ENCODE measurements at places on chromosomes 1 and 21.
A peak's percentile ranks its signal among the peaks of the same experiment; 100 is the strongest.

GRCh38 chr1:111399792-111400610 lies 27.5 kb downstream of the OVGP1 start:
- peak; percentile 58 for DNase-seq

DNA sequence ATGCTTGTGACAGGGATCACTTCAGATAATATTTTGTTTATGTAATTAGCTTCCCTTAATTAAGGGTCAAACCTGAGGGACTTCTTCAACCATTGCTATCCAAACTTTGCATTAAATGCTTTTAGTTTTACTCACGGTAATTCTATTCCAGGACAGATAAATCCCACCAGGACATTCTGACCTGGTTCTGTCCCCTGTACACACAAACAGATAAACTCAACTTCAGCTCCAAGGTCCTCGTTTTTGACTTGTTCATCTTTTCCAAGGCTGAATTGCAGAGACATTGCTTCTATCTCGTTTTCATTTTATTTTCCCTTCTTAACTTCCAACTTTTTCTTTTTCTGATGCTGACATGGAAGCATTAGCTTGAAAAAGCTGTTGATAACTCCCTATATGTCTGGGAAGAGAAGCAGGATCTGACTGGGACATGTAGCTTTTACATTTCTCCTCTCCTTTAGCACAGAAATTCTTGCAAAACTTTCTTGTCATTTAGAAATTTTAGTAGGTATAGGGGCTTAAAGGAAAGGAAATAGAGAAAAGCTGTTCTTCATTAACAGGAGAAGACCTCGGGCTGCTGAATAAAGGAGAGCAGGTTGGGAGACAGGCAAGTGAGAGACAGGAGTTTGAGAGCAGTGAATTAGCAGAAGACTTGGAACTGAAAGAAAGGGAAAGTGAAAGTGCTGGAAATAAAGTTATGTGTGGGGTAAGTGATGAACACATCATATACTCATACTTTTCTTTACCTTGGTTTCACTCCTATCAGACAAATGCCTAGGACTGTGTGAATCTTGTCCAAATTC lies 231.7 kb upstream of the B3GALT2 start:
- peak; percentile 75 for DNase-seq

DNA sequence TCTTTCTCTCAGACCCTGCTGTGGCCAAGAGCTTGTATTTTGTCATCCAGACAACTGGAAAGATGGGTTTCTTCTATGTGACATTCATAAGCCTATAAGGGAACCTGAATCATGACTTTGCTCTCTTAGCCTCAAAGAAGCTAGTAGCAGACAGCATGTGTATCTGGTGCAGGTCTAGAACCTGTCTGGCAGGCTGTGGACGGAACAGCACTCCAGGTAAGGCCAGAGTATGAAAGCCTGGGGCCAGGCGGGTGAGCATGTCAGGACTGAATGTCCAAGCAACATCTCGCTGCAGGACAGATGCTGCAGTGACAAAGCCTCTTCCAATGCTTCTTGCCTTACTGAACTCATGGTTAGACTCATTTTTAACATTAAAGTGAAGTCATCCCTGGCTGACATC lies 32.8 kb downstream of the AKNAD1 start:
- DNase-seq: no peak

GRCh38 chr1:117572546-117572945 lies 33.3 kb upstream of the TENT5C start:
- peak; percentile 29 for DNase-seq

DNA sequence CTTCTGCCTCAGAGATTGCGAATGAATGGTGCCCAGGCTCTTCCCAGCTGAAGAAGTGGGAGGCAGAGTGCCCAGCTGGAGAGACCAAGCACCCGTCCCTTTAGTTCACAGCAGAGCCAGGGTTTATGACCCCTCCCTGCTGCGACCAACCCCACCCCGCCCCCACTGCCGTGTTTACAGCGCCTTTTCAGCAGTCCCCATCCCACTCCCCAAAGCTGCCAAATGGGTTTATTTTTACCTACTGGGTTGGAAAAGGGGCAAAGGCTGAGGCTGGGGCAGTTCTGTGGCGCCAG lies 23.6 kb downstream of the DYRK3 start:
- DNase-seq: no peak

DNA sequence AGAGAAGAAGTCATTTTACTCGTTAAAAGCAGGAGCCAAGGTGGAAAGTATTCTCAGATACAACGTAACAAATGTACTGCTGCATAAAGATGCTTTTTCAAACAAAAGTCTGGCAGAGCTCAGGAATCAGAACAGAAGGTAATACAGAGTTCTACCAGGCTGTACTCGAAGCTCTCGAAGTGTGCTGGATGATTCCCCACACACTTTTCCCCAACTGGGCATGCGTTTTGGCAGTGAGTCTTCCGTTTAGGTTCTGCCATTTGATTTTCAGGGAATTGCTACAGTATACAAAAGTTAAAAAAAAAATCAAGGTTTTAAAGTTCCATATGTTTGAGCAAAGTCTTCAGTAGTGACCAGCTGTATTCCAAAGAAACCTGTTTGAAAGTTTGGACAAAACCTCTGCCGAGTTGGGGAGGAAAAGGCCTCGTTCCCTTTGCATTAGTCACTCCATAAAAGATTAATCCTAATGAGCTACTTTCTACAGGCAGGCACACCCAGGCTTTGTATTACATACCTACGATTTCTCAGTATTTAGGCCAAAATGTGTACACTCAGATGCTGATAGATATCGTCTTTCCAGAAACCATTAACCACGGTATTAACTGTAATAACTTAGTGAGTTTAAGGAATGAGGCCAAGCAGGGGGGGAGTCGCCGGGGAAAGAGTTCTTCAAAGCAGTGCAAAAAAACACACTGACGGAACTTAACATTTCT lies 477.1 kb downstream of the LMO4 start:
- DNase-seq: no peak

DNA sequence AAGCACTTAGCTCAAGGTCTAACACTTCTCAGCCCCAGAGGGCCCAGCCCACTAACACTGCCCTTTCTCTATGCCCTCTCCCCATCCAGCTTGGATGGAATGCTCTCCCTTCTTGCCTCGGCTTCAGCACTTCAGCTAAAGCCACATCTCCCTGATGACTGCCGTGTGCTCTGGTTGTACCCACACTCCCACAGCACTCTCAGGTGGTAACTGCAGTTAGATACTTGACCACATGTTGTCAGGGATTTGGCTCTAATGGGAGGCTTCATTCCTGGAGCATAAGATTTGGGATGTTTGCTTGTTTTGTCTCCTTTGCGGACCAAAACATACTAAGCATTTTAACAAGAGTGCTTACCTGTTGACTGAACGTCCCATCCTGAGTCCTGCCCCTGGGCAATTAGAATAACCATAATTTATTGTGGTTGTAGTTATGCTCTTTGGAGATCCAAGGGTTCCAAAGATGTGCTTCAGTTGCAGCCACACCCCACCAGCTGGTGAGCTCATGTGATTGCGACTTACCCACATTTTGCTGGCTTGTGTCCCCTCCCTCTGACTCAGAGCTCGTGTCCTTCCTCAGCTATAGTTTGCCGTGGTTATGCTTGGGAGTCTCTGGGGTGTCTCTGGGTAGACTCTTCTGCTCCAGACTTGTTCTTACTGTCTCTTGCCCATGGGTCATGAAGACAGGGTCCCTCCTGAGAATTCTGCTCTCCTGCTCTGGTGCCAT lies 7.7 kb upstream of the SLC26A9 start:
- DNase-seq: peak; percentile 76

DNA sequence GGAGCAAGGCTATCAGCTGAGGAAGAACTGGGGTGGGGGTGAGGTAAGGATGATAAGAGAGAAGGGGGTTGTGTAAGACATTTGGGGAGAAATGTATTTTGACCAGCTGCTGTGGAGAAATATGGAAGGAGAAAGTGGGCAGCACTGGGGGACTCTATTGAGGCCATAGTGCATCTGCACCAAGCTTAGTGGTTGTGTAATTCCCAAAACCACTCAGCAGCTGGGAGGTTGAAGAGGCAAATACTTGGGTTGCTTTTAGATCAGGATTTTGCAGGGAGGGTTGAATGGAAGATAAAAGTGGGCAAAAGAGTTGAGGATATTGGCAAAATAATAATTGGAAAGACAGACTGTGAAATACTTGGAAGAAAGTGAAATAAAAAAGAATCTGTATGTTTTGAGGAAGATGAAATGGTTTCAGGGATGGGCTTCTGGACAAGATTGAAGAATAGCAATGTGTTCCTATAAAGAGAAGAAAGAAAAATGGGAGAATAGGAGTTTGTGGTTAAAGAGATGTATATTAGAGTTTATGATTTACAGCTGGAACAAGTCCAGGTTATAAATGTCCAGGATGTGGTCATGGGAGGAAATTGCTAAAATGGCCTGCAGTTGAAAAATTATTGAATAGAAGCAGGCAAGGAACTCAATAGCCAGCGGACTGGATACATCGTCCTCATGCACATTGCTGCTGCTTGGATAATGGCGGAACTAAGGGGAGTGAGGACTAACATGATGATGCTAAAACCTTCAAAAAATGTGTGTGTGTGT lies 162.7 kb downstream of the DNM3 start:
- DNase-seq: no peak

DNA sequence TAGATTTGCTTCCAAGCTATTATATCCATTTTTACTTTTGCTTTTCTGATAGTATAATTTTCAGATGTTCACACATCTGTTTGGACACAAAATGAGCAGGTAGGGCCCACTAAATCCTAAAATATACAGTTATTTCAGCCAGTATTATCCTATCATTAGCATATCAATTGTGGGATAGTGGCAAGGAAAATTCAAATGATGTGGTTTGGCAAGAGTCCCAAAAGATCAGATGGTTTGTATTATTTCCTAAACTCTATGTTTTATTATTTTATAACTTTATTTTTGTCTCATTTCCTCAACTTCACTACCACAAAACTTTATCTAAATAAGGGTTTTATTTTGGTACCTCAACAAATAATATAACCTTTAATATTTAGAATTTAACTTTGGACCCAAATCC lies 1659.6 kb downstream of the NCAM2 start:
- no peak for DNase-seq

DNA sequence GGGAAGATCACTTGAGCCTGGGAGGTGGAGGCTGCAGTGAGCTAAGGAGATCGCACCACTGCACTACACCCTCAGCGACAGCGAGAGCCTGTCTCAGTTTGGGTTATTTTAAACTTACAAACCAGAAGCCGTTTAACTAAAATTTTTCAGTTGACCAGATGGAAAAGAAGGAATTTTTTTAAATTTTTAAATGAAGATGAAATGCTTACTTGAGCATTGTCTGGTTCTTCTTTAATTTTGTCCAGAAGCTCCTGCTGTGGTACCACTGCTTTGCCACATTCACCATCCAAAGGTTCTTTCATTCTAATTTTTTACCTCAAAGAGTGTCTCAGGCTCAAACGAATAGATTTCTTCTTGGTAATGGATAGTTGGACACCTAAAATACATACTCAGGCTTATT lies 1.4 kb downstream of the ZMYM6 start:
- no peak for DNase-seq

DNA sequence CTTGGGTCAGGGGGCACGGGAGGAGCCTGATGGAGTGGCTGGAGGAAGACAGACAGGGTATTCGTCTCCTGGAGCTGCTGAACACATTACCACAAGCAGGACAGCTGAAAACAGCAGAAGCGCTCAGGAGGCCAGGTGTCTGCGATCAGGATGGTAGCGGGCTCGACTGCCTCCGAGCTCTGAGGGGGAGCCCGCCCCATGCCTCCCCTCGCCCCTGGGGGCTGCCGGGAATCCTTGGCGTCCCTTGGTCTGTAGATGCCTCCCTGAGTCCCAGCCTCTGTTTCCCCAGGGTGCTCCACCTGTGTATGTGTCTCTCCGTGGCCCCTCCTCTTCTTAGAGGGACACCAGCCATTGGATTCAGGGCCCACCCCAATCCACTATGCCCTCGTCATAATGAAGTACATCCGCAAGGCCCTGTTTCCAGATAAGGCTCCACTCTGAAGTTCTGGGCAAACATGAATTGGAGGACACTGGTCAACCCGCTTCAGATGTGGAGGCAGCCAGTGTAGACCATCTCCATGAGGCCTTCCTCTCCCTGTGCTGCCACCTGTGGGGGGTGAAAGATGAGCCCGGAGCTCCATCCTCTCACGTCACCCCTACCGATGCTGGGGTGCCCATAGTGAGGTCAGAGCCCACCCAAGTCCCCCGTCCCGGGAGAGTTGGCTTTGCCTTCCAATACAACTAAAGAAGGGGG lies 67.8 kb downstream of the SPSB1 start:
- DNase-seq: no peak

GRCh38 chr1:234778221-234779159 lies 168.5 kb upstream of the IRF2BP2 start:
- DNase-seq: peak; percentile 78

DNA sequence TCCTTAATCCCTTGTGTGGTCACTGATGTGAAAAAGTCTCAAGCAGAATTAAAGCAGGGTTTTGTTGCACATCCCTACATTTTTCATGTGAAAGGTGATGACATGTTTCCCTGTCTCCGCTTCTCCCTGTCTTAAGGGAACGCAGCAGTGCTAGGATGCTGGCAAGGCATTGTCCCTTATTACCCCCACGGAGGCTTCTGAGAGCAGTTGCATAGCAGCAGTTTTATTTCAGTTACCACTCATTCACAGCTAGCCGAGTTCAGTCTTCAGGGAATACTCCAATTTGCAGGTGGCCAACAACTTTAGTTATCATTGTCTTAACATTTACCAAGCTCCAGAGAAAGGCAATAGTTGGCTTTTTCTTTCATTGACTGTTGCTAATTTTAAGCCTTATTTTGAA lies 89.1 kb downstream of the CLEC20A start:
- no peak for DNase-seq

- no peak for DNase-seq
Observed at GRCh38 chr1:165912638-165913037, 85.2 kb downstream of the UCK2 start.

DNA sequence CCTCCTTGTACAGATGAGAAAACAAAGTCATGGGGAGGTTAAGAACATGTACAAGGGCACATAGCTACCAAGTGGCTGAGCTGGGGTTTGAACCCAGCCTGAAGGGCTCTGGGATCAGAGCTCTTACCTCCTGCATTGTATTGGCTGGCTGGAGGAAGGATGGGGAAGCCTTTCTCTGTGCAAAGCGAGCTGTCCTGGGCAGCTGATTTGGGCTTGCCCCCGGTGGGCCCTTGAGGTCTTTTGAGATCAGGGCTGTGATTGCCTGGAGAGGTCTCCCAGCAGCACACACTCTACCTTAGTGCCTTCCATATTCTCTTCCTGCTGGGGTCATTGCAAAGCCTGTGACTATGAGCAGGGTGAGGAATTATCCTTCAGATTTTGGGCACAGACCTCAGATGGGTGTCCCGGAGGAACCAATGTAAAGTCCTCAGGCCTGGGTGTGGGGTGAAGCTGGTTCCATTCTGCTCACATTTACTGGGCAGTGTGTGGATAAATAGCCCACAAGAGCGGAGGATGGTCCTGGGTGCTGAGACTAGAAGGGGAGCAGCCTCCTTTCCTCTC lies 53.3 kb upstream of the EPS8L3 start:
- DNase-seq: no peak

Measured in inflammatory macrophage treated with lipopolysaccharide for 4 hours (primary cell).